Articular chondrocyte of knee joint (primary cell): ENCODE measurements at places on chromosomes 1 and 21. TPM values are rescaled to one million over a fixed set of nuclear protein-coding genes. Genes with fewer than 3 reads are reported as not detected.

GLMP gene
- total RNA-seq = 79.1 and 92.9 TPM in 2 replicates

SELP gene
- total RNA-seq = 0.39 and 0.65 TPM in 2 replicates

CYP4A22 gene
- not detected in 2 replicates for total RNA-seq

NPR1 gene
- under 0.01 and 0.13 TPM in 2 replicates for total RNA-seq

PHGDH gene
- 112 and 134 TPM in 2 replicates for total RNA-seq

S100A11 gene
- 210 and 218 TPM in 2 replicates for total RNA-seq

TMEM82 gene
- total RNA-seq = not detected in 2 replicates

OR2T11 gene
- total RNA-seq = not detected in 2 replicates

CFAP45 gene
- total RNA-seq = 0.65 and 1.1 TPM in 2 replicates

CELA3A gene
- not detected in 2 replicates for total RNA-seq

ETV3L gene
- total RNA-seq = not detected in 2 replicates

TNFRSF18 gene
- 0.32 and 0.39 TPM in 2 replicates for total RNA-seq

SIK1 gene
- 1.2 and 1.4 TPM in 2 replicates for total RNA-seq

OR2L8 gene
- not detected in 2 replicates for total RNA-seq

S100A9 gene
- total RNA-seq = not detected in 2 replicates

SPATC1L gene
- total RNA-seq = 2.4 and 4.7 TPM in 2 replicates

IGSF3 gene
- total RNA-seq = 2.1 and 2.5 TPM in 2 replicates

BRINP3 gene
- not detected in 2 replicates for total RNA-seq

PLD5 gene
- total RNA-seq = not detected in 2 replicates

RAB42 gene
- total RNA-seq = 10.1 and 12.4 TPM in 2 replicates

OLFML3 gene
- total RNA-seq = 86.6 and 104 TPM in 2 replicates

IL10 gene
- 0.26 and 0.54 TPM in 2 replicates for total RNA-seq
